Peyer's patch (tissue), 4 donors: ENCODE measurements at places on chromosomes 7 and 10. TPM values are rescaled to one million over a fixed set of nuclear protein-coding genes. Genes with fewer than 3 reads are reported as not detected.
A peak's percentile ranks its signal among the peaks of the same experiment; 100 is the strongest.

DNA sequence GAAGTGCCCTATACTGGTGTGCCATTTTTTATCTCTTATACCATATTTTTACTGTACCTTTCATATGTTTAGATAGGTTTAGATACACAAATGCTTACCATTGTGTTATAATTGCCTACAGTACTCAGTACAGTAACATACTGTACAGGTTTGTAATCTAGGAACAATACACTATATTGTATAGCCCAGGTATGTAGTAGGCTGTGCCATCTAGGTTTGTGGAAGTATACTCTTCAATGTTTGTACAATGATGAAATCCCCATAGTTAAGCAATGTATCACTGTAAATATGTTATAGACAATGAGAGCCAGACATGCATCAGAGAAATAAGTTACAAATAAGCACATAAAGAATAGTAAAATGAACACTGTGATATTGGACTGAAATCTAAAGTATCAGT, 109.1 kb downstream of the IQUB start:
- H3K4me1 ChIP-seq, result no peaks in the 10 kb centered on the region
- no peaks in the 10 kb centered on the region for H3K36me3 ChIP-seq
- no peak overlapping the region for H3K27ac ChIP-seq
- H3K4me3 ChIP-seq, result no peak overlapping the region
- no peak for DNase-seq
- H3K27me3 ChIP-seq, result no peaks in the 10 kb centered on the region

- H3K27me3 ChIP-seq, result no peaks in the 10 kb centered on the region
- no peaks in the 10 kb centered on the region for H3K4me1 ChIP-seq
- DNase-seq, result no peak
- H3K27ac ChIP-seq, result no peak overlapping the region
- no peak overlapping the region for H3K4me3 ChIP-seq
Measured at GRCh38 chr10:66929375-66929774, 3.5 kb downstream of the LRRTM3 start.

GRCh38 chr10:10917031-10917430, 100.6 kb upstream of the CELF2 start:
- no peak for DNase-seq
- no peaks in the 10 kb centered on the region for H3K27me3 ChIP-seq
- no peaks in the 10 kb centered on the region for H3K36me3 ChIP-seq

- no peak overlapping the region for H3K4me3 ChIP-seq
- H3K27ac ChIP-seq, result no peak overlapping the region
- no peaks in the 10 kb centered on the region for H3K27me3 ChIP-seq
Measured at GRCh38 chr10:78362406-78363022, 328.9 kb downstream of the RPS24 start.

GRCh38 chr7:27547401-27547800, 115.3 kb downstream of the HIBADH start:
- H3K27me3 ChIP-seq, result no peaks in the 10 kb centered on the region
- H3K27ac ChIP-seq, result no peak overlapping the region
- no peaks in the 10 kb centered on the region for H3K36me3 ChIP-seq
- no peaks in the 10 kb centered on the region for H3K4me1 ChIP-seq
- no peak for DNase-seq
- H3K4me3 ChIP-seq, result no peak overlapping the region

DNA sequence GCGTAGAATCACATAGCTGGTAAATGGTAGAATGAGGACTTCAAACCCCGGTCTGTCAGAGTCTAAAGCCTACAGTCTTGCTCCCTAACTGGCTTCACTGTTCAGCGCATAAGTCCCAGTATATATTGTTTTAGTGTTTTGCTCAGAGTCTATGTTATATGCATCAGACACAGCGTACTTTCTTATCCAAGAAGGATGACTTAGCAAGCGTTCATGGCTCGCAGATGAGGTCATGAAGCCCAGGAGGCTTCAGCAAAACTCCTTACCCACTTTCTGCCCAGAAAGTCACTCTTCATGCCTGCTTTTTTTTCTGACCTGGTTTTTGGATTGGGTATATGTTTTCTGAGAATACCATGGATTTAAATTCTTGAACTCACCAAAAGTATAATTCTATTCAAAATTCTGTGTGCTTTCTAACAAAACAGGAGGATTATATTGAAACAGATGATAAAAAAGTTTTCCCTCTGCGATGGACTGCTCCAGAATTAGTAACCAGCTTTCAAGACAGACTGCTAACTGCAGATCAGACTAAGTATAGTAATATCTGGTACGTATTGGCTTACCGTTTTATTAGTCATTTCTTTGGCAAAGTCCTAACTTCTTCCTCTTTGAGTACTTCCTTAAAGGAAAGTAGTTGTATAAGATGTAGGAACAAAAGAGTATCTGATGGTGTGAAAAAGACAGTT, 24.6 kb upstream of the BHLHA15 start:
- no peak overlapping the region for H3K4me3 ChIP-seq
- H3K27ac ChIP-seq, result no peak overlapping the region
- DNase-seq, result no peak
- no peaks in the 10 kb centered on the region for H3K27me3 ChIP-seq
- H3K4me1 ChIP-seq, result no peaks in the 10 kb centered on the region

DNA sequence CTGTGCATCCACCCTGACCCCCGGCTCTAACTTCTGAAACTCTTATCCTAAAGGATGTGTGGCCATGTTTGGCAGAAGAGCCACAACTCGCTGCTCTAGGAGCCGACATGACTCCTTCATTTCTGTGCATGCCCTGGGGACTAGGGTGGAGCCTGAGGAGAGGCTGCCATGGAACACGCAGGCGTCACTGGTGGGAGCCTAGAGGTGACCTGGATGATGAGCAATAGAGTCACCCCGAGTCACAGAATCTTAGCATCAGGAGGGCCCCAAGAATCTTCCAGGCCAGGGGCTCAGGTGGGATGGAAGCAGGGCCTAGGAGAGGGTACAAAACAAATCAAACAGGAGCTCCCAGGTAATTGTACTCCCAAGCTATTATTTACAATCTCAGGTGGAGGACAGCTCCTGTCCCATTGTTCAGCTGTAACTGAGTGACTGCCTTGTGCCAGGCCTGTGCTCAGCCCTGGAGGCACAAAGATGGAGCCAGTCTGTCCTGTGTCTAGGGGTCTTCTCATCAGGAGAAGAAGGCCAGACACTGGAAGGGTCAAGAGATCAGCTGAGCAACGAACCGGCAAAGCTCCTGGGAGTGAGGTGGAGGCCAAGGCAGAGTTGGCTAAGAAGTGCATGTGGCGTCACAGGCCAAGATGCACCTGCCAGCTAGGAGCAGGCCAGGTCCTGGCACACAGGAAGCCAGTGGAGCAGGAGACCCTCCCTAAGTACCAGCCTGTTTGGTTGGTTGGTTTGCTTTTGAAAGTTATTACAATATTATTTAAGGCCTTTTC, 5.8 kb upstream of the ZNF22 start:
- no peak for DNase-seq
- no peaks in the 10 kb centered on the region for H3K36me3 ChIP-seq
- H3K4me1 ChIP-seq, result peaks cover 3% of the 10 kb centered on the region
- peak overlapping the region; percentile 67 for H3K27ac ChIP-seq

The HEPACAM2 gene
- 29.5 TPM for total RNA-seq

GRCh38 chr7:112112822-112113255, 93.4 kb downstream of the DOCK4 start:
- H3K36me3 ChIP-seq, result no peaks in the 10 kb centered on the region
- DNase-seq, result no peak
- no peaks in the 10 kb centered on the region for H3K27me3 ChIP-seq

DNA sequence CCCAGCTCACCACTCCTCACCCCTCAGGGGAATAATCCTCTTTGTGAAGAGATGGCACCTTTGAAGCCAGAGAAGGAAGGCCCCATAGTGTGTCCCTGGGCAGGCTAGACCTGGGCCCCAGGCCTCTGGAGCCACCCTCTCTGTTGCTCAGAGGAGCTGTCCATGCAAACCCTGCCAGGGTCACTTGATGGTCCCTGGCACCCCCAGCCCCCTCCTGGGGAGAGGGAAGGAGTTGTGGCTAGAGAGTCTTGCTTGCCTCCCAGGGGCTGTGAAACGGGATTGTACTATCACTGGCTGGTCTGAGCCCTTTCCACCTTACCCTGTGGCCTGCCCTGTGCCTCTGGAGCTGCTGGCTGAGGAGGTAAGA, 5.8 kb downstream of the GHRHR start:
- no peaks in the 10 kb centered on the region for H3K27me3 ChIP-seq
- no peak overlapping the region for H3K27ac ChIP-seq
- H3K4me3 ChIP-seq, result no peak overlapping the region

DNA sequence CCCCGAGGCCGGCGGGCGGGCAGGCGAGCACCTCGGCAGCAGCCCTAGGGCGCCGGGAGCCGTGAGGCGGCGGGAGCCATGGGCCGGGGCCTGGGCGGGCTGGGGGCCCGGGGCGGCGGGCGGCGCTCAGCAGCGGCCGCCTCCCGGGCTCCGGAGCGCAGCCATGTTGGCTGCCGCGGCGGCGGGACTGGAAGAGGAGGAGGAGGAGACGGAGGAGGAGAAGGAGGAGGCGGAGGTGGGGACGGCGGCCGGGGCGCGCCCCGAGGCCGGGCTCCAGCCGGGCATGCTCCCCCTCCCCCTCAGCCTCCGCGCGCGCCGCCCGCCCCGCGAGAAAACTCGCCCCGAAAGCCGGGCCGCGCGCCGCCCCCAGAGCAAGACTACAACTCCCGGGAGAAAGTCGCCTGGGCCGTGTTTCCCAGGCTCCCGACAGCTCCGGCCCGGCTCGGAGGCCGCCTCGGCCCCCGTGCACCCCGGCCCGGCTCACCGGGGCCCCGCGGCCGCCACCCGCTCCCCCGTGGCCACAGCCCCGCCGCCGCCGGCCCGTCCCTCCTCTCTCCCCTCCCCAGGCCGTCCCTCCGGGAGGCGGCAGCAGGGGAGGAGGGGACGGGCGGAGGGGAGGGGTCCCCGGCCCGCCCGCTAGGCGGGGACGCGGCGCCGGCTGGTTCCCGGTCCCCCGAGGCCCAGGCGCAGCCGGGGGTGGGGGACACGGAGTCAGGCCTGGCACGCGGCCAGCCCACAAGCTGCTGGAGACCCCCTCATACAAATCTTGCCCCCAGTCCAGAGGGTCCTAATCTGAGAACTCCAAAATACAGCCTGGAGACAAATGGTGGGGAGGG, at the start of gene DLG5:
Gene DLG5, minus strand, starts transcription at position 190 of the 836 bp plus-strand sequence. CDS start 235 bp downstream, outside the sequence.
- no peaks in the 10 kb centered on the region for H3K36me3 ChIP-seq
- H3K4me3 ChIP-seq, result peak within 1 kb of the TSS; percentile 93
- H3K27ac ChIP-seq, result peak within 1 kb of the TSS; percentile 75
- DNase-seq, result peak; percentile 75

DNA sequence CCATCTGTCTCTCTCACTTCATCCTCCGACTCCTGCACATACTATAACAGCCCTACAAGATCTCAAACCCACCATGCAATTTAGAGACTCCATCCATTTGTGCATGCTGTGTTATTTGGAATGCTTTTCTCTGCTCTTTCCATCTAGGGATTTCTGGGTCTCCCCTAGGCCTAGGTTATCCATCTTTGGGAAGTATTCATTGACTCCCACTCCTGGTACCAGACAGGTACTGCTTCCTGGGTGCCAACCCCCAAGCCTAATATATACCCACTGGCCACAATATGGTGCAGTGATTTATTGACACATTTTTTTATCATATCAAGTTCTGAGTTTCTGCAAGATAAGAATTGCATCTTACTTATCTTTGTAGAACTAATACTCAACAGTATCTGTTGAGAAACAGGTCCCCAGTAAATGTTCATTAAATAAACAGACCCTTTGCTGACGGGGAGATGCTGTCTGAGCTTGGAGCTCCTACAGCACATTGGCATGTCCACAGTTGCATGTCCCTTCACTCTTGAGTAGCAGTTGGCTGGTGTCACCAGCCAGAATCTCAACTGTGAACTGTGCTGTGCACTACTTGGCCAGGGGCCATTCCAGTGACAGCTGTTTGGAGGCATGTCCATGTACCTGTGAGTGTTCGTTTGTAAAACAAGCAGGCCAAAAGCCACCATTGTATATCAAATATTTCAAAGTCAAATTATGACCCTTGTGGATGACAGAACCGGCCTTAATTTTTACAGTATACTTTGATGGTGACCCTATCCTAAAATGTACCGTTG, 223.3 kb upstream of the NFE2L3 start:
- no peak for DNase-seq
- no peaks in the 10 kb centered on the region for H3K4me1 ChIP-seq
- no peak overlapping the region for H3K4me3 ChIP-seq
- H3K27ac ChIP-seq, result no peak overlapping the region
- no peaks in the 10 kb centered on the region for H3K27me3 ChIP-seq

The CDHR3 gene
- total RNA-seq, result 20.6 TPM

The PON3 gene
- not detected for total RNA-seq

- H3K4me3 ChIP-seq, result no peak overlapping the region
- H3K27ac ChIP-seq, result no peak overlapping the region
- H3K36me3 ChIP-seq, result no peaks in the 10 kb centered on the region
- DNase-seq, result no peak
- no peaks in the 10 kb centered on the region for H3K27me3 ChIP-seq
Measured at GRCh38 chr10:30028738-30029030, 30.7 kb downstream of the JCAD start.

DNA sequence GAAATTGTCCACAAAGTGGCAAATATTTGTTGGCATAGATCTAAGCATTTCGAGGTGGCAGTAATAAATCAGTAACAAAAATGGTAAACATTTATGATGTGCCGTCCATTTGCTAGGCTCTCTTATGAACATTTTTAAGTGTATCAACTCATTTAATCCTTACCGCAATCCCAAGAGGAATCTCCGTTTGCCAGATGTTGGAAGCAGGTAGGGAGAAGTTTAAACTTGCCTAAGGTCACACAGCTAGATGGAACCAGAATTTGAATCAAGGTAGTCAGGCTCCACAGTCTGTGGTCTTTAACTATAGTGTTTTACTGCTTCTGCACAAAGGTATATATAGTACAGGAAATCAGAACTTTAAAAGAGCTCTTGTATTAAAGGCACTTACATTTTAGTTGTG, 2.6 kb downstream of the MKLN1 start:
- H3K4me3 ChIP-seq, result no peak overlapping the region
- H3K36me3 ChIP-seq, result no peaks in the 10 kb centered on the region
- no peaks in the 10 kb centered on the region for H3K4me1 ChIP-seq
- H3K27me3 ChIP-seq, result no peaks in the 10 kb centered on the region
- DNase-seq, result no peak
- H3K27ac ChIP-seq, result no peak overlapping the region

DNA sequence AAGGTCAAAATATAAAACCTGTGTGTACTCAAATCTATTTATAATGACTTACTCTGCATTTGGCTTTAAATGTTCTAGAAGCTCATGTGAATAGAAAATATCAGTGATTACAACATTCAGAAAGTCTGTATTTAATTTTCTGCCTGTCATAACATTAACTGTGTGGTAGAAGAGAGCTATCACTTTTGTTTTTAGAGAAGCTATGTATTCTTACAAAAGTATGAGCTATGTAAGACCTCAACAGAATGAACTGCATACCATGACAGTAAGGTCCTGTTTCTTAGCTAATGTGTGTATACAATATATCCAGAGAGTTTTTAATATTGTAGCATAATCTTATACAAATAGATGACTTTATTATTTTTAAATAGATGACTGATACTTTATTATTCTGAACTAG, 61.5 kb downstream of the PTN start:
- no peaks in the 10 kb centered on the region for H3K4me1 ChIP-seq
- H3K27me3 ChIP-seq, result no peaks in the 10 kb centered on the region
- no peak overlapping the region for H3K27ac ChIP-seq

- H3K4me1 ChIP-seq, result no peaks in the 10 kb centered on the region
- H3K27ac ChIP-seq, result no peak overlapping the region
- no peak overlapping the region for H3K4me3 ChIP-seq
- no peaks in the 10 kb centered on the region for H3K36me3 ChIP-seq
Measured at GRCh38 chr7:23121165-23121564, 15.6 kb downstream of the KLHL7 start.

- H3K27ac ChIP-seq, result peak overlapping the region; percentile 99
- peaks cover 8% of the 10 kb centered on the region for H3K4me1 ChIP-seq
- no peaks in the 10 kb centered on the region for H3K36me3 ChIP-seq
- no peaks in the 10 kb centered on the region for H3K27me3 ChIP-seq
- no peak for DNase-seq
Measured at GRCh38 chr10:75211007-75211691, 553 bp downstream of the VDAC2 start.
